ENCODE measurements at places on chromosomes 11 and 22. TPM values are rescaled to one million over a fixed set of nuclear protein-coding genes. Genes with fewer than 3 reads are reported as not detected.

- no peak overlapping the region for H3K27ac ChIP-seq
- no peaks in the 10 kb centered on the region for H3K27me3 ChIP-seq
- H3K36me3 ChIP-seq: no peaks in the 10 kb centered on the region
- peak; percentile 22 for DNase-seq
Observed at GRCh38 chr11:130218501-130219070, 59.0 kb downstream of the ST14 start.

- DNase-seq: no peak
- no peaks in the 10 kb centered on the region for H3K4me1 ChIP-seq
- H3K4me3 ChIP-seq: no peak overlapping the region
- no peaks in the 10 kb centered on the region for H3K36me3 ChIP-seq
Observed at GRCh38 chr11:131235328-131236298, 134.8 kb upstream of the NTM start.

GRCh38 chr11:112292785-112293407 is 32.2 kb upstream of the PLET1 start:
- H3K27ac ChIP-seq: peak overlapping the region; percentile 70
- DNase-seq: peak; percentile 39
- H3K36me3 ChIP-seq: peaks cover 2% of the 10 kb centered on the region
- no peaks in the 10 kb centered on the region for H3K27me3 ChIP-seq
- H3K4me3 ChIP-seq: no peak overlapping the region
- H3K4me1 ChIP-seq: peaks cover 59% of the 10 kb centered on the region

CTNND1 gene
- total RNA-seq: 447 TPM

DNA sequence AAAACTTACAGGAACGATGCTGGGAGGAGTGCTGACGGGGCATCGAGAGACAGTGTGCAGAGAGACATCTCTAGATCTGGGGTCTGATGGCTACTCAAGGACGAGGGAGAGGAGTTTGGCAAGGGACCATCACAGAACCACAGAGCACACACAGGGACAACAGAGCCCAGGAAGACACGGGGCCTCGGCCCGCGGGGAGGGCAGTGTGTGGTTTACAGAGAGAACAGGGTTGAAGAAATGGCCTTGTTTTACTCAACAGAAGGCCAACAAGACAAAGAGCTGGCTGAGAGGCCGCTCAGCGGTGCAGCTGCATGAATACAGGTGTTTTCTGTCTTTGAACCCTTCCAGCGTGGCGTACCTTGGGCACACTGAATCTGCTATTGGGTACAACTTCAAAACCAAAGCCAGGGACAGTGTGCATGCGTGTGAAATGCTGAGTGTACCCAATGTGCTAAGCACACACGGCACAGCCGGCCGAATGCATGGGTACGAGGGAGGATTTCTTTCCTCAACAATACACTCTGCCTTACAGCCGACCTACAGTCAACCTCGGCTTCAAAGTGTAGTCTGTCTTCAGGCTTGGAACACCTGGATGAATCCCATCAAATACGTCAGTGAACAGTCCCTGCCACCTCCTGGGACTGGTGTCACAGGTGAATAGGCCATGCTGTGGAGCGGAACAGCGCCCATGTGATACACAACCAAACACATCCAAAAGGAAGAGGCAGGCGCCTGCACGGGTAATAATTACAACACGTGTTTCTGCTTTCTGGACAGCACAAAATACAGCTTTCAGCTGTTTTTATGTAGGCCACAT is 20.7 kb upstream of the BID start:
- peaks cover 58% of the 10 kb centered on the region for H3K36me3 ChIP-seq
- no peak overlapping the region for H3K4me3 ChIP-seq
- no peak for DNase-seq
- no peaks in the 10 kb centered on the region for H3K27me3 ChIP-seq
- no peak overlapping the region for H3K27ac ChIP-seq
- no peaks in the 10 kb centered on the region for H3K4me1 ChIP-seq

DNA sequence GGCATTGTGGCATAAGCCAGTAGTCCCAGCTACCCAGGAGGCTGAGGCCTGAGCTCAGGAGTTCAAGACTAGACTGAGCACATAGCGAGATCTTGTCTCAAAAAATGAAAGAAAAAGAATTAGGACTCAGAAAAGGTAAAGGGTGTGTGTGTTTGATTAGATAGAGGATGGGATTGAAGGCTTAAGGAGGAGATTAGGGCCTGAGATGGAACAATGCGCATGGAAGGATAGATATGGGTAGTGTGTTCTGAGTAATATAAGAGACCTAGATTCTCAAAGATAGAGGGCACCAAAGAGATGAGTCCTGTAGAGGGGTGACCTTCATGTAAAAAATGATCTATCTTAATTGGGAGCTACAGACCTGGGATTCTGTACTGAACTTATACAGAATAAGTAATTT is 17.3 kb upstream of the RAB30 start:
- no peak for DNase-seq
- H3K4me1 ChIP-seq: peaks cover 5% of the 10 kb centered on the region
- no peaks in the 10 kb centered on the region for H3K36me3 ChIP-seq
- no peaks in the 10 kb centered on the region for H3K27me3 ChIP-seq
- no peak overlapping the region for H3K4me3 ChIP-seq

- no peak overlapping the region for H3K4me3 ChIP-seq
- H3K27me3 ChIP-seq: no peaks in the 10 kb centered on the region
- no peak for DNase-seq
Observed at GRCh38 chr11:97502201-97502600, 1112.4 kb downstream of the JRKL start.

PRODH gene
- total RNA-seq: 5.0 TPM

DEFB131B gene
- total RNA-seq: not detected

DNA sequence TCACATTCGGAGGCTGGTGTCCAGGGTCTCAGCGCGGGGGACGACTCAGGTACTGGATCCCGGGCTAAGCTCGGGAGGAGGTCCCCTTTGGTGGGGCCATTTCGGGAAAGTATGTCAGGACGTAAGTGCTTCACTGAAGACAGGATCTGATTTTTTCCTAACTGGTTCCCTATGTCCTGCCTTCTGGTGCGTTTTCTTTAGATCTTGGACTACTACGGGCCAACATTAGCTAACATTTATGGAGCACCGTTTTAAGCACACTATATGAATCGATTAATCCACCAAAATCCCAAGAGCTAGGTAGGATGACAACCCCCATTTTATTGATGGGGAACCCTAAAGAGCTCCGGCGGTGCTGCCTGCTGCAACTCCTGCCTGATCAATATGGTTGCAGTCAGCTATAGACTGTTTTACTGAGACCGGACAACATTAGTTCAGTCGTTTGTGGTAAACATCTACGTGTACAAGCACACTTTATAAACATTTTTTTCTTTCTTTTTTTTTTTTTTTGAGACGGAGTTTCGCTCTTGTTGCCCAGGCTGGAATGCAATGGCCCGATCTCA is 17.0 kb upstream of the WDR74 start:
- DNase-seq: no peak
- peak overlapping the region; percentile 92 for H3K4me3 ChIP-seq
- peaks cover 31% of the 10 kb centered on the region for H3K36me3 ChIP-seq

LARGE2 gene
- 7.6 TPM for total RNA-seq

GLB1L2 gene
- 9.1 TPM for total RNA-seq

DNA sequence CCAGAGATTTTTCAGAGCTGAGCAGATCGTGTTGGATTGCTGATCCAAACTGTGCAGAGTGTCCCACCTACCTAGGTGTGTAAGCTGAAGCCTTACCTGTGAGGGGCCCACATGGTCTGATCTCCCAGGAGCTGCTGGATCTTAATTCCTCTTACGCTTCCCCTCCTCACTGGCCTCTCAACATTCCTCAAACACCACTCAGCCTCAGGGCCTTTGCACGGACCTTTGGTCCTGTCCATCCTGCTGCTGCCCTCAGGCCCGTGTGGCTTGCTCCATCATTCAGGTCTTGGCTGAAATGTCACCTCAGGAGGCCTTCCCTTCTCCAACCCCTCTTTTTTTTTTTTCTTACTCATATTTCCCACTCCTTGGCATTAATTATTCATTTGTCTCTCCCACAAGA is 21.1 kb upstream of the RAB1B start:
- no peaks in the 10 kb centered on the region for H3K4me1 ChIP-seq
- H3K27ac ChIP-seq: no peak overlapping the region
- H3K36me3 ChIP-seq: no peaks in the 10 kb centered on the region
- no peaks in the 10 kb centered on the region for H3K27me3 ChIP-seq

DNA sequence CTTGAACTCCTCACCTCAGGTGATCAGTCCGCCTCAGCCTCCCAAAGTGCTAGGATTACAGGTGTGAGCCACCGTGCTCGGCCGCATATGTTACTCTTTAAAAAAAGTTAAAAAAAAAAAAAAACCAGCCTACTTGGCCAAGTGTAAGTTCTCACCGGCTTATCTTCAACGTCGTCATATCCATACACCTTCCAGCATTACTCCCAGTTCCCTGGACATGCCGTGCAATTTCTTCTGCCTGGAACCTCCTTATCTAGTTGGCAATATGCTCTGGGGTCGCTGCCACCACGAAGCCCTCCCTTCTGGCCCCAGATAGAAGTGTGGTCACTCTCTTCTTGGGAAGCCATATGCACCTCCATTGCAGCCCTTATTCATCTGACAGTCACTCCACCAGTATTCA is 36.3 kb upstream of the CBX7 start:
- DNase-seq: no peak
- no peaks in the 10 kb centered on the region for H3K36me3 ChIP-seq
- no peak overlapping the region for H3K4me3 ChIP-seq
- H3K27me3 ChIP-seq: no peaks in the 10 kb centered on the region
- H3K27ac ChIP-seq: no peak overlapping the region

HEPACAM gene
- total RNA-seq: not detected

KRTAP5-6 gene
- total RNA-seq: not detected

C11orf65 gene
- total RNA-seq: not detected

GRCh38 chr11:46692450-46692849 is 8.0 kb downstream of the ARHGAP1 start:
- H3K27me3 ChIP-seq: no peaks in the 10 kb centered on the region
- H3K27ac ChIP-seq: no peak overlapping the region
- no peak for DNase-seq
- H3K4me3 ChIP-seq: no peak overlapping the region

DNA sequence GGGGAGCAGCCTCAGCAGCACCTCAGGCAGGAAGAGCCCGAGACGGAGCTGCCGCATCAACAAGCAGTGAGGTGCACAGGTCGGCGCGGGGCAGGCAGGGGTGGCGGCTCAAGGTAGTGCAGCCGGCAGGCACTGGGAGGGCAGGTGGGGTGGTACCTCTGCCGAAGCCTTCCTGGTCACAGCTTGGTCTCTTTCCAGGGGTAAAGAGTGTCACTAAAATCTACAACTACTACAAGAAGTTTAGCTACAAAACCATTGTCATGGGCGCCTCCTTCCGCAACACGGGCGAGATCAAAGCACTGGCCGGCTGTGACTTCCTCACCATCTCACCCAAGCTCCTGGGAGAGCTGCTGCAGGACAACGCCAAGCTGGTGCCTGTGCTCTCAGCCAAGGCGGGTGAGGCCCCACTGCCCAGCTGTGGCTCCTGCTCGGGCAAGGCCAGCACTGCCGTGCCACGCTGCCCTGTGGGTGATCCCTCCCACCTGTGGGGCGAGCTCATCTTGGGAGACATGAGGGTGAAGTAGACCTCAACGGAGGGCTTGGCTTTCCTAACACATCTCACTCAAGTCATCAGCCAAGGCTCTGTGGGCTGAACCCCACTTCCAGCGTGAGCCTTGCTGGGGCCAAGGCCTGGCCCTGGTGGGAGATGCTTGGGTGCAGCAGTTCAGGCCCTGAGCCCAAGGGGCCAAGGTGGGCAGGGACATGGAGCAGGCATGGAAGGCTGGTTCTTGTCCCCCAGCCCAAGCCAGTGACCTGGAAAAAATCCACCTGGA is 13.6 kb downstream of the GATD1 start:
- H3K27ac ChIP-seq: peak overlapping the region; percentile 78
- DNase-seq: no peak
- no peaks in the 10 kb centered on the region for H3K27me3 ChIP-seq
- peaks cover 89% of the 10 kb centered on the region for H3K36me3 ChIP-seq
- peaks cover 15% of the 10 kb centered on the region for H3K4me1 ChIP-seq

- H3K4me3 ChIP-seq: no peak overlapping the region
- H3K4me1 ChIP-seq: peaks cover 40% of the 10 kb centered on the region
- peak; percentile 67 for DNase-seq
- H3K27me3 ChIP-seq: no peaks in the 10 kb centered on the region
Observed at GRCh38 chr22:29343313-29343805, 27.9 kb upstream of the RASL10A start.

GRCh38 chr11:36105743-36106581 is 162.1 kb downstream of the LDLRAD3 start:
- no peaks in the 10 kb centered on the region for H3K4me1 ChIP-seq
- no peak overlapping the region for H3K27ac ChIP-seq
- peaks cover 8% of the 10 kb centered on the region for H3K36me3 ChIP-seq
- no peak for DNase-seq
- no peaks in the 10 kb centered on the region for H3K27me3 ChIP-seq

DNA sequence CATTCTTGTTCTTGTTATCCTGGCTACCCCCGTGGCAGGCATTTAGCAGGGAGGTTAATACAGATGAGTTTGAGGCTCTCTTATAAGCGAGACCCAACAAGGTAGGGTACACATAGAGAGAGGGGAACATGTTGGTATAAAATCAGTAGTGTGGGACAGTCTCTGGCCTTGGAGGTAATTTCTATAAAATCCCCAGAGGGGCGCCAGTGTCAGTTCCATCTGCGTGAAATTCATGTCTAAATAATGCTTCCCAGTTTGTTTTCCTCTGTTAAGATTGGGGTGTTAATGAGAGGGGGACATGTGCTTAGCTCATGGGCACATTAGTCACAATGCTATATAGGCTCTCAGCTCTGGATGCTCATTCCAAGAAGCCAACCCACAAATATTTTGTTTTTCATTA is 150.7 kb downstream of the MYO18B start:
- H3K4me3 ChIP-seq: no peak overlapping the region
- DNase-seq: no peak
- no peaks in the 10 kb centered on the region for H3K4me1 ChIP-seq
- peaks cover 16% of the 10 kb centered on the region for H3K27me3 ChIP-seq
- no peak overlapping the region for H3K27ac ChIP-seq

PDXP gene
- total RNA-seq: 7.1 TPM

DNA sequence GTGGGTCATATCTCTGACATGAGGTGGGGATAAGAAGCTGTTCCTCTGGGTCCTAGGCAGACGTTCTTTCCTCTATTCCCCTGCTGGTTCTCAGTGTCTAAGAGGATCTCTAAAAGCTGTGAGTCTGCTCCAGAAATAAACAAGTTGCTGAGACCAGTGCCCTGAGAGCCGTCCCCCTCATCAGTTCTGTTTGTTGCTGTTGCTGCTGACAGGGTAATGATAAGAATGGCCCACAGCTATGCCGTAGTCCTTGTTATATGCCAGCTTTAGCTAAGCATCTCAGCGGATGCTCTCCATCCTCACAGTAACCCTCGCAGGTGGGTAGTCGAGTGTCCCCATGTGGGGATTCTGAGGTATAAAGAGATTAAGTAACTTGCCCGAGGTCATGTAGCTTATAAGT is 23.5 kb upstream of the ST14 start:
- no peak for DNase-seq
- peaks cover 78% of the 10 kb centered on the region for H3K36me3 ChIP-seq
- no peak overlapping the region for H3K4me3 ChIP-seq
- H3K4me1 ChIP-seq: no peaks in the 10 kb centered on the region

ARL2 gene
- 156 TPM for total RNA-seq

TMEM191C gene
- total RNA-seq: 0.73 TPM

WNT7B gene
- total RNA-seq: not detected

OR4A16 gene
- not detected for total RNA-seq

GRCh38 chr11:69705901-69706787 is 2.3 kb upstream of the FGF19 start:
- H3K36me3 ChIP-seq: no peaks in the 10 kb centered on the region
- no peak for DNase-seq
- no peak overlapping the region for H3K4me3 ChIP-seq
- peaks cover 36% of the 10 kb centered on the region for H3K4me1 ChIP-seq

Measured in stomach (tissue), 19 donors.